ENCODE measurements at places on chromosomes 4 and X.

DNA sequence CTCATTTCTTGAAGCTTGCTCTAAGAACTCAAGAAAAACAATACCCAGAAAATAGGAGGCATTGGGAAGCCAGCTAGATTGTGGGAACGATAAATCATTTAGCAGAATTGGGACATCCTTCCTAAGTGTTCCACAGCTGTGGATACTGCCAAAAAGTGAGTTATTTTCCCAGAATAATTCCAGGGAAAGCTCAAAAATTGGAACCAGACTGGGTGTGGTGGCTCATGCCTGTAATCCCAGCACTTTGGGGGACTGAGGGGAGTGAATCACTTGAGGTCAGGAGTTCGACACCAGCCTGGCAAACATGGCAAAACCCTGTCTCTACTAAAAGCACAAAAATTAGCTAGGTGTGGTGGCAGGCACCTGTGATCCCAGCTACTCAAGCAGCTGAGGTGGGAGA is 68.2 kb upstream of the GK2 start:
- DNase-seq = no peak

- no peak for DNase-seq
Observed at GRCh38 chr4:171676555-171677215, 136.5 kb upstream of the GALNTL6 start.

DNA sequence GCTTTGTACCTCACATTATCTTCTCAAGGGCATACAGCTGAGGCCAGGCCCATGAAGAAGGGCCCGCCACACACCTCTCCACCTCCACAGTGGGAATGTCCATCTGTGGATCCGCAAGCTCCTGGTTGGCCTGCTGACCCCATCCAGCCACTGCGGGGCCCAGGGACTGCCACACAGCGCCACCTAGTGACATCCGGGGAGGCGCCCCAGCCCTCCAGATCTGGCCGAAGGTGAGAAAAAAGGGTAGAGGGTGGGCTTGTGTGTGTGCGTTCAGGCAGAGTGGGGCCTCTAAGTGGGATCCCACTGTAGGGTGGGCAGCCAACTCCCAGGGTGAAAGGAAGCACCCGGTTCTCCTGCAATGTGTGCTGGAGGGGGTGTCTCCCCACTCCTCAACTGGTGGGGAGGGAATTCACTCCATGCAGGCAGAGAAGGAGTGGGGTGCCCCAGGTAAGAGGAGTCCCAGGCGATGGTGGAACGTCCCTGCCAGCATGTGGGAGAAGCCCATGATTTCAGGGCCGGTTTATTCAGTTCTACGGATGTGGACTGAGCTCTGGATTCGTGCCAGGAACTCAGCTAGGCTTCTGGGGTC is 117.3 kb downstream of the ENPP6 start:
- peak; percentile 26 for DNase-seq

GRCh38 chr4:169164669-169165415 is 105.9 kb downstream of the SH3RF1 start:
- no peak for DNase-seq

DNA sequence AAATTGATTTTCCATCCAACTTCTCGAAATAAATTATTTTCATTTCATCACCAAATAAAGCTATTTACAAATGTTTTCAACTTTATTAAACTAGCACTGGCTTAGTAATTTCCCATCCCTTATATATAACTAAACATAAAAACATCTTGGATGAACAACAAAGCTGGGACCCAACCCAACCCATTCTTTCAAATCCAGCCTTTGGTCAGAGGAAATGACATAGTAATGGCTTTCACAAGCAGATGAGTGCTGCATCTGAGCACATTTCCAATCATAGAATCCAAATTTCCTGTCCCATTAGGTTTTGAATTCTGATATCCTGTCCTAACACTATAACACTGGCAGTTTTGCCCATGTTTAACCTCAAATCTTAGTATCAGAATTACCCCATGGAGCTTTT is 7.9 kb upstream of the EMCN start:
- no peak for DNase-seq

DNA sequence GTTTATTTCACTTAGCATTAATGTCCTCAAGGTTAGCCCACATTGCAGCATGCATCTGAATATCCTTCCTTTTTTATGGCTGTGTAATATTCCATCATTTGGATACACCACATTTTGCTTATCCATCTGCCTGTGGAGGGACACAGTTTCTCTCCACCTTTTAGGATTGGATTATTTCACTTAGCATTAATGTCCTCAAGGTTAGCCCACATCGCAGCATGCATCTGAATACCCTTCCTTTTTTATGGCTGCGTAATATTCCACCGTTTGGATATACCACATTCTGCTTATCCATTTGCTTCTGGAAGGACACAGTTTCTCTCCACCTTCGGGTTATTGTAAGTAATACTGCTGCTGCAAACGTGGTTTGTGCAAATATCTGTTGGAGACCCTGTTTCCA is 110.0 kb downstream of the DHRSX start:
- no peak for DNase-seq

GRCh38 chr4:7169134-7169533 is 23.2 kb upstream of the SORCS2 start:
- no peak for DNase-seq
